ENCODE measurements at places on chromosomes 6 and 20.

DNA sequence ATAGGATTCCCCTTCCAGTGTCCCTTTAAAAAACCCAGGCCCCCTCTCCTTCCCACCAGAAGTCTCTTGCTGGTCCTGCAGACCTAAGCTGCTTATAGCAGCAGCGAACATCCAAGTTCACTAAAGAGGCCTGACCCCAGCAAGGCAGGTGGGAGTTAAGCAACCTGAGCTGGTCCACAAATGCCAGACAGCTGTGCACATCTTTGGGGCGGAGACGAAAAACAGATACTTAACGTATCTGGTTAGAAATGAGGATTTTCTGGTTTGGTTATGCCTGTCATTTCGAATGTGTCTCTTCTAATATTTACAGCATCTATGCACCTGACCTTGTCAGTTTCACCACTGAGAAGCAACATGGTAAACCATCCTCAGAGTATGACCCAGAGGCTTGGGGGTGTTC lies 87.8 kb downstream of the SLC2A10 start:
- no peak for DNase-seq

DNA sequence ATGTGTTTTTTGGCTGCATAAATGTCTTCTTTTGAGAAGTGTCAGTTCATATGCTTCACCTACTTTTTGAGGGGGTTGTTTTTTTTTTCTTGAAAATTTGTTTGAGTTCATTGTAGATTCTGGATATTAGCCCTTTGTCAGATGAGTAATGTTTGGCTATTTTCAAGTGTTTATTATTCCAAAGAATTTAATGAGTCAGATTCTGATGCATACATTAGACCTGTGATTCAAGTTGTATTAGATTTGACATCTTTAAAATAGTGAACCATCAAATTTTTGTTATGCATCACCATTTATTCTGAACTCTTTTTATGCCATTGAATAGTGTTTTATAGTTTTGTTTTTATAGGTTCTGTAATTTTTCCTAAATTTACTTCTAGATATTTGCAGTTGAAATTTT lies 319.3 kb downstream of the PKHD1 start:
- DNase-seq: no peak

GRCh38 chr6:158460602-158461169 lies 99.2 kb upstream of the TMEM181 start:
- DNase-seq: no peak

GRCh38 chr6:149567945-149568585 lies 1.9 kb downstream of the GINM1 start:
- DNase-seq: no peak

- no peak for DNase-seq
Observed at GRCh38 chr6:161367472-161367871, 93.6 kb upstream of the AGPAT4 start.

- DNase-seq: no peak
Observed at GRCh38 chr20:36670665-36671357, 24.8 kb upstream of the SLA2 start.

DNA sequence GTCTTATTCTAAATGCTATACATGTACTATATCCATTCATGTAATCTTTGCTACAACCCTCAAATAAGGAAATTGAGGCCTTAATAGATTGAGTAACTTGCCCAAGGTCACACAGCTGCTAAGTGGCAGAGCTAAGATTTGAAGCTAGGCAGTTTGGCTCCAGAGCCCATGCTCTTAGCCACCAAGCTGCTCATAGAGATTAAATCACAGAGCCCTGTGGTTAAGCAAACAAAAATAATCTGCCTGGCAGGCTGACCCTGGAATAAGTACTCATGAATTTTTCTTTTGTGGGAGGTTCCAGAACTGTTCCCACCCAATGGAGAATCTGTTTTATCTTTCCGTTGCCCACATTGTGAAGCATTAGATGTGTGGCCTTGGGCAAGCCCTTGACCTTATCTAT lies 7.4 kb downstream of the AAR2 start:
- no peak for DNase-seq

DNA sequence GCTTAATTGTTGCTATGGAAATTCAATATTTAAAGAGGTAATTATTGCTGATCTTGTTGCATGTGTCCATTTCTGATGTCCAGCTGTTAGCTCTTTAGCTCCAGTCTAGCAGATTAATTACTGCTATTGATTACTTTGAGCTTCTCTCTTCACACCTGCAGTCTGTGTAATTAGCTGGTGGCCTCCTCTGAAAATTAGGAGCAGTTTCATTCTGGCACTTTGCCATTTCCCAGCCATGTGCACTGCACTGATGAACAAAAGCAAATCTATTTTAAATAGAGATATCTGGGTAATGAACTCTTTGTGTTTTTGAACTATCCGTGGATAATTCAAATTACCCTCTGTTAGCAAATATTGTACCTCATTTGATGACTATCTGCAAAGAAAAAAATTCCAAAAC lies 275.9 kb downstream of the RNF144B start:
- DNase-seq: no peak

- DNase-seq: no peak
Observed at GRCh38 chr6:17741507-17741906, 34.8 kb upstream of the NUP153 start.

- DNase-seq: no peak
Observed at GRCh38 chr6:78511009-78511408, 356.3 kb upstream of the IRAK1BP1 start.

- DNase-seq: no peak
Observed at GRCh38 chr20:1440024-1440423, 26.6 kb downstream of the NSFL1C start.

DNA sequence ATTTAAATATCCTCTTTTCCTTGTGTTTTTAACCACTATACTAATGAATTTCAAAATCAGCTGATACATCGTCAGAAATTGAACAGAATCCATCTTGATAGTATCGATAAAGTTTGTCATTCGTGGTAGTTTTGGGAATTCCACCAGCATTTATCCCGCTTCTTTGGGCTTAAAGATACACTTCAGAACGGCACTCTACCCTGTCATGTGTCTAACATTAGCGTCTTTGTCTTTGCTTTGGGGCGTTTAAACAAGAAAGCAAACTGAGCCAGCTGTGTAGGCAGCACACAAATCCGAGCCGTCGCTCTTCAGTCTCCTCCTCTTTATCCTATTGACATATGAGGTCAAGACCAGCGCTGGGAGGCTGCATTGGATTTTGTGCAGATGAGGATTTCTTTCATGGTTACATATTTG lies 27.5 kb upstream of the NHSL1 start:
- DNase-seq: no peak

DNA sequence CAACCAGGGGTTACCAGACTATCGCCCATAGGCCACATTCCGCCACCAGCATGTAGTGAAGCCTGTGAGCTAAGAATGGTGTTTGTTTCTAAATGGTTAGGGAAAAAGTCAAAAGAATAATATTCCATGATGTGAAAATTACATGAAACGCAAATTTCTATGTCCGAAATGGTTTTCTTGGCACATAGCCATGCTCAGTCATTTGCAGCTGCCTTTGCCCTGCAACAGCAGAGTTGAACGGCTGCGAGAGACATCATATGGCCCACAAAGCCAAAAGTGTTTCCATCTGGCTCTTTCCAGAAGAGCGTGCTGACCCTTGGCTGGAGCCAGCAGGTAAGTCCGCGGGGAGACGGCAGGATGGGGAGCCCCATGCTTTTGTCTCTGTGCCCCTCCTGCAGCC lies 60.7 kb downstream of the FAM120B start:
- no peak for DNase-seq

GRCh38 chr6:52328303-52328662 lies 33.7 kb upstream of the PAQR8 start:
- DNase-seq: no peak

DNA sequence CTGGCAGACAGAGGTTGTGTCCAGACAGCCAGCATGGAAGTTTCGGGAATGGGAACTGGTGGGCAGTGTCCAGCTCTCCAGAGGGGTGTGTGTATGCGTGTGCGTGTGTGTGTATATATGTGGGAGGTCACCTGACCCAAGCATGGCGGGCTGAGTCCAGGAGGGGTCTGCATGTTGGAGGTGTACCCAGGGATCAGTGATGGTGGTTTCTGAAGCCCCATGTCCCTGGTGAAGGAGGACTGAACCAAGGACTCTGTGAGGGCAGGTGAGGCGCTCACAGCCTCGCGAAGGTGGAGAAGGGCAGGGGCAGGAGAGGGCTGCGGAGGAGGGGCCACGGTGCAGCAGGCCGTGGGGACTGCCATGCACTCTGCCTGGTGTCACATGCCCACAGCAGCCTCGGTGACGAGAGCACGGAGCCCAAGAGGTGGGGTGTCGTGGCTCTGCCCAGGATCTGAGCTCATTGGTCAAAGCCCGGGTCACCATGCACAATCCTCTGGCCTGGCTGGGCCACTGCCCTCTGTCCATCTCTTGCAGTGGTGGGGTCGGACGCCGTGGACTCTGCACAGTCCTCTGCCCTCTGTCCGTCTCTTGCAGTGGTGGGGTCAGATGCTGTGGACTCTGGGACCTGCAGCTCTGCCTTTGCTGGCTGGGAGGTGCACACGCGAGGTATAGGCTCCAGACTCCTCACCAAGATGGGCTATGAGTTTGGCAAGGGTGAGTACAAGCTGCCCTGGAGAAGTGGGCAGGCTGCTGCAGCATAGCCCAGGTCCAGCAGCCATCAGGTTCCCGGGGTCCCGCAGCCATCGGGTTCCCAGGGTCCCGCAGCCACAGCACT lies 2.1 kb upstream of the LIME1 start:
- DNase-seq: no peak
